ENCODE measurements at places on chromosomes 3 and 15.

DNA sequence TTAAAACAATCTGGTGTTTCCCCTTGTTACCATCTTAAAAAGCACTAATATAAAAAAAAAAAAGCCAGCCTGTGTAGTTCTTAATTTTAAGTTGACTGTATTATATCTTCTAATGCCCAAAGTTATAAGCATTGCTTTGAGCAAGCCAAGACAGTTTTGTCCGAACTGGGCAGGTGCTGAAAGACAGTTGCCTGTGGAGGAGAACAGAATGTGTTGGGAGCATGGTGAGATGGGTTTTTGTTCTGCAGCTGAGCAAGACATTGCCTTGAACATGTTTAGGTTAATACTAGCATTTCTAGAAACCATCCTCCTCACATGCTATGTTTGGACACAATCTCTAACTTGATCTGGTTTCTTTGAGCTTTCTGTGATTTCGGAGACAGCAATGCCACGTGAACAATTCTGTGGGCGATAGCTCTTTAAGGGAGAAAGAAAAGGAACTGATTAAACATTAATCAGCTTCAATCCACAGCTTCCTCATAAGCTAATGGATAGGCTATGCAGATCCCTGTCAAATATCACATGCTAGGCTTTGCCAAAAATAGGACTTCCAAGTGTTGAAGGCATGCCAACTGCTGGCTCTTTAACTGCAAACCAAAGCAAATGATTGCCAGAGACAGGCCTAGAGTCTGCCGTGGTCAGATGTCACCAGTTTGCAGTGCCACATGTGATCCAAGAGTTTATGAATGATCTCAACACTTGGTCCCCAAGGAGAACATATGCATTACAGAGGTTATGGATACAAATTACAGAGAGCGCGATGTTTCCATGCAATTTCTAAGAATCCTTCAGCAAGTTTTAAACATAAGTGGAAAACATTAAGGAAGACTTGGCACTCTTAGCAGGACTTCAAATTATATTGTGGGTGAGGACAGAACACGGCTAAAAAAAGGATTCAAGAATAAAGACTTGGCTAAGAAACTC, 428.1 kb downstream of the ROBO2 start:
- no peak for DNase-seq

GRCh38 chr3:115571413-115571812, 51.9 kb upstream of the GAP43 start:
- DNase-seq = no peak

DNA sequence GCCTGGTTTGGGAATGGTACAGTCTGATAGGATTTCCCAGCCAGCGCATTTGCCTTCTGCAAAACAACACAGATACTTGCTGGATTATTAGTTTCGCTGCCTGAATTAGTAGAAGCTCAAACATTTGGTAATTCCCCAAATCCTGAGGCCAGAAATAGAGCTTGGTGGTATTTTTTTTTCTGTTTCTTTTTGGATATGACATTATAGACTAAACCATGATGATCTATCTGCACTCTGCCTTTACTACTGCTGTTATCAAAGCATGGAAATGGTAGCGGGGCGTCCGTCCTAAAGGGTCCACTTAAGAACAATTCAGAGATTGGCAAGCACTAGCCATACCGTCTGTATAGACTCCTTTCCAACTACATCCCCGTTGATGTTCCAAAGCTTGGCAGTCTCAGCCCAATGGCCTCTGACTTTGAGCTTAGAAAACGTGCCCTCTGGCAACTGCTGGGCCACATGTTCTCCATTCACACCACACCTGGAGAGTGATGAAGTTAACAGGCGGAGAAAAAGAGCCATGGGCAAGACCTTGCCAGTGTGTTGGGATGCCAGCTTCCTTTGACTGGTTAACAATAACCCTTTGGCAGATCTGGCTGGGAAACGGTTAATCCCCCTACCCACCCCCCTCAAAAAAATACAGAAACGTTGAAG, 241.0 kb upstream of the NR2F2 start:
- DNase-seq = no peak

GRCh38 chr15:76158815-76159214, 99.0 kb downstream of the TMEM266 start:
- no peak for DNase-seq

GRCh38 chr3:124044956-124045355, 53.0 kb upstream of the ROPN1 start:
- DNase-seq = no peak

DNA sequence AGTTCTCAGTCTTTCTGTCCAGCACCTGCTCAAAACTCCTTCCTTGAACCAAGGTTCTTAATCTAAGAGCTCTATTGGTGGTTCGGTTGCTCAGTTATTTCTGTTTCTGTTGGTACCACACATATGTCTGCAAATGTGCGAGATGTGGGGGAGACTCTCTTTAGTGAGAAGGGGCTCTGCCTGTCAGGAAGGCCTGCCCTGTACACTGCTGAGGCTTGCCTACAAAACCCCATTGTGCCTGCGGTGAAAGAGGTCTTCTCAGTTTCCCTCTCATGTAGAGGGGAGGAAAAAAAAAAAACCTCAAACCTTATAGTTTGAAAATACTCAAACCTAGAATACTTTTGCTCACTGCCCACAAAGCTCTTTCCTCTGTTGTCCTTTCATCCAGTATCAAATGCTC, 142.4 kb downstream of the CLSTN2 start:
- no peak for DNase-seq

- no peak for DNase-seq
Measured at GRCh38 chr3:47617086-47618010, 38.7 kb upstream of the CSPG5 start.

GRCh38 chr3:160869825-160870224, 113.8 kb downstream of the PPM1L start:
- DNase-seq = no peak

- DNase-seq = no peak
Measured at GRCh38 chr3:134365766-134366065, 8.5 kb downstream of the AMOTL2 start.

DNA sequence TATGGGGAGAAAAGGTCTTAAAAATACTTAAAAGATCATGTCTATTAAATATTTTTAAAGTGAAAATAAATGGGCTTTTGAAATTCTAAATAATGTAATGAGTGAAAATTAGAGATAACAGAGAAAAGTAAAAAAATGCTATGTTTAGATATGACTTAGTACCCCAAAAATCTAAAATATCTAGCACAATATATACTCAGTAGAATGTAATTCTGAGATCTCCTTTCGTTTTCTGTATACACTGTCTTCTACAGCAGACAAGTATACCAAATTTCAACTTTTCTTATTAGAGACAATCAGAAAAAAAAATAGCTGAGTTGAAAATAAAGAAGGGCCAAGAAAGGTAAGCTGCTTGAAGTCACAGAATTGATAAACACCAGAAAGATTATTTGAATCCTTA, 140.8 kb downstream of the ADAM10 start:
- no peak for DNase-seq

Data from effector CD4-positive, alpha-beta T cell (primary cell).